NCI-H1048 (cell line): ENCODE measurements at places on chromosomes 12 and 14.

- DNase-seq, result no peak
Measured at GRCh38 chr14:94977016-94977415, 180.3 kb downstream of the DICER1 start.

- no peak for DNase-seq
Measured at GRCh38 chr12:32617534-32617933, 61.6 kb upstream of the DNM1L start.

GRCh38 chr12:48183091-48183875, at the start of gene CCDC184:
CCDC184 (plus strand) TSS chr12:48183644; CDS start chr12:48184123, 479 bp downstream.
- DNase-seq, result peak; percentile 9

DNA sequence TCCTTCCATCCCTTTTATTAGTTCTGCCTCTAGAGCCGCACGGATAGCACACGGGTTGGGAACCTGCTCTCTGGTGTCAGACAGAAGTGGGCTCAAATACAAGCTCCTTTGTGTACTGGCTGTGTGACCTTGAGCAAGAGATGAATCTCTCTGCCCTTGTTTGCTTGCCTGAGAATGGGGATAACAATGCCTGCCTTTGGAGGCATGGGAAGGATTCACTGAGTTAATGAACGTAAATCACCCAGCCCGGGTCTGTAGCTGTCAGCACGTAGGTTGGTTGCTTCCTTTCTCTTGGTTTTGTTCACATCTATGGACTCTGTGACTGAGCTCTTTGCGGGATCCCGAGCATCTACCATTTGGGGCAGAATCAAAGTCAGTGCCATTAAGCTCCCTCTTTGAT, 79.3 kb upstream of the NRXN3 start:
- no peak for DNase-seq

- no peak for DNase-seq
Measured at GRCh38 chr14:96129128-96129736, 75.4 kb upstream of the BDKRB2 start.

DNA sequence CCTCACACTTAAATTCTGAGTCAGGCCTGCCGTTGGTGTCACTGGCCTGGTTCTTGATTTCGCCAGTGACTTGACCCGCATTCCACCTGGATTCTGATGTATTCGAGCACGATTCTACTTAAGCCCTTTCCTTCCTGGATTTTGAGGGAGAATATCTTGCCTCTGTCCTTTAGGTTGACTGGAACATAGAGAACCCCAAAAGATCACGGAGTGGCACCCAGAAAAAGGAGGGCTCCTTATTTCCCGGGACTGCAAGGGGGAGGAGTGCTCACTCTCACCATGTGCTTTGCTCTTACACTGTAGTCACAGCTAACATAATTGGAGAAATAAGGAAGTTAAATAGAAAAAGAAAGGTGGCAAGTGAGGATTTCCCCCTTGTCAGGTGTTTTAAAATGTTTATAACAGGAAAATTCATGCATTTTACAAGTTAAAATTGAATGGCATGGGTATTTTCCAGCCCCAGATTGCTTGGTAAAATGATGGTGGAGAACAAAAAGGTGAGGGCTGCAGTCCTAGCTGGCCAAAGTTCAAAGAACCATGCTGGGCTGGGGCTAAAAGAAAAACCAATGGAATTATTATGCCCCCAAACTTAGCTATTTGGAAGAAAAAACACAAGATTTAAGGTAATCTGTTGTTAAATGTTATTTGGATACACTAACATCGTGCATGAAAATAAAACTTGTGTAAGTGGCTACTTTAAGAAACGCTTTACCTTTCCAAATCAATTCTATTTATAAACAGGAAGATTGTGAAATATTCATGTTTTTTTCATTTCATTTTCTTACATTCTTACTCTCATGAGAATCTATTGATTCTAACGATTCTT, 8.9 kb downstream of the FOXA1 start:
- DNase-seq, result no peak

GRCh38 chr12:54007538-54008259, 1.1 kb upstream of the HOXC8 start:
- no peak for DNase-seq

DNA sequence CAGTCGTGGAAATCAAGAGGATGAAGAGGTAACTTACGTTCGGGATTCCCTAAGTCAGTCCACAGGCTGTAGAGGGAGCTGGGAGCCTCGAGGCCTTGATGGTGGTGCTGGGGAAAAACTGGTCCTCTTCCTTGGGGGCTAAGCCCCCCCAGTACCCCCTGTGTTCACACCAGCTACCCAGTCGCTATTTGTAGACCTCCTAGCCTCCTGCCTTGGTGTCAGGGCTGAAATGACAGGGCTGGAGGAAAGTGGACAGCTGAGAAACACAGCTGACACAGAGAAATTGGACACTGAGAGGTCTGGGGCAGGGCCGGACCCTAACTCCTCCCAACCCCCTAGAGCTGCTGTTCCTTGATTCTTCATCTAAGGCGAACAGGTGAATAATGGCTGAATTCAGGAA, at the start of gene STAC3:
STAC3 (minus strand) TSS at position 232 of the 400 bp plus-strand sequence. CDS start 1,551 bp downstream, outside the sequence.
- no peak for DNase-seq

GRCh38 chr12:8644345-8645248, 18.0 kb downstream of the MFAP5 start:
- no peak for DNase-seq

- DNase-seq, result no peak
Measured at GRCh38 chr14:33218026-33218425, 279.3 kb downstream of the NPAS3 start.

GRCh38 chr14:70722418-70722817, 80.7 kb downstream of the TTC9 start:
- no peak for DNase-seq

GRCh38 chr12:45670346-45671065, 59.0 kb upstream of the ARID2 start:
- no peak for DNase-seq

DNA sequence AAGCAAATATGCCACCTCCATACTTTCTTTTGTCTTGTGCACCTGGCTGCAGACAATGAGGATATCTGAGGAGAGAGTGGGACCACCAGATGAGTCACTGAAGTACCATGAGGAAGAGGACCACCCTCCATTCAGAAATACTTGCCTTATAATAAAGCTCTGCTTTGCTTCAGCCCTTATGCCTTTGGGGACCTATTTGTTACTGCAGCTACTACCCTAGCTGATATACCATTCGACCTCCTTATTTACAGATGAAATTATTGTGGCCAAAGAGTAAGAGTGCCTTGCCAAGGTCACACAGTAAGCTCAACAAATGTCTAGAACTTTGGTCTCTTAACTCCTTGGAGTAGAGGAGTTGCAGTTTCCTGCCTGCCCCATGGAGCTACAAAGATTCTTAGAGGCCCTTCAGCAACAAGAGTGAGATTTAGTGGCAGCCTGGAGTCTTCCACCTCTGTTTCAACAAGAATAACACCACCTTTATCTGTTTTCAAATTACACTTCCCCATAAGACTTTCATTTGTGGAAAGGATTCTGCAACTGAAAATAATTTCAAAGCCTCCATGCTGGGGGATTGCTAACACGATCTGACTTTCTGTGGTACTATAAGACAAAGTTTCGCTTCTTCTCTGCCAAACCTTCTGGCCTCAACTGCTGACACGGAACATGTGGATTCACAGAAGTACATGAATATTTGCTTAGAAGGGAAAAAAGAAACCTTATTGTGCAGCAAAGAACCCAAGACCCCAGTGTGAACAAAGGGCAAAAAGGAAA, 3.6 kb downstream of the CMKLR1 start:
- no peak for DNase-seq

- no peak for DNase-seq
Measured at GRCh38 chr14:68501614-68502052, 291.2 kb downstream of the ZFP36L1 start.

DNA sequence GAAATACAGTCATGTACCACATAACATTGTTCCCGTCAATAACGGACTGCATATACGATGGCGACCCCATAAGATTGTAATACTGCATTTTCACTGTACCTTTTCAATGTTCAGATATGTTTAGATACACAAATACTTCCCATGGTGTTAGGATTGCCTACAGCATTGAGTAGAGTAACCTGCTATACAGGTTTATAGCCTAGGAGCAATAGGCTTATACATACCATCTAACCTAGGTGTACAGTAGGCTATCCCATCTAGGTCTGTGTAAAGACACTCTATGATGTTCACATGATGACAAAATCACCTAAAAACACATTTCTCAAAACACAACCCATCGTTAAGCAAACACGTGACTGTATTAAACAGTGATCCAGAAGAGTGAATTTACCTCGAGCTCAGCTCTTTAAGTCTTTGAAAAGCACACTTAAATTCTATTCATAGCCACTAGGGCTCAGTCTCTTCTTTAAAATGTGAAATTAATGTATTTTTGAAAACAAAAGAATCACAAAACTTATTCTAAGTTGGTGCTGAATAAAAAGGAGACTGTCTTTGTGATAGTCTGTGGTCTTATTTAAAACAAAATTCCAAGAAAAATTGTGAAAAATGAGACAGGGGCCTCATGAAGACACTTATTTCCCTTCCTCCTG, 239.1 kb upstream of the ARID2 start:
- no peak for DNase-seq

DNA sequence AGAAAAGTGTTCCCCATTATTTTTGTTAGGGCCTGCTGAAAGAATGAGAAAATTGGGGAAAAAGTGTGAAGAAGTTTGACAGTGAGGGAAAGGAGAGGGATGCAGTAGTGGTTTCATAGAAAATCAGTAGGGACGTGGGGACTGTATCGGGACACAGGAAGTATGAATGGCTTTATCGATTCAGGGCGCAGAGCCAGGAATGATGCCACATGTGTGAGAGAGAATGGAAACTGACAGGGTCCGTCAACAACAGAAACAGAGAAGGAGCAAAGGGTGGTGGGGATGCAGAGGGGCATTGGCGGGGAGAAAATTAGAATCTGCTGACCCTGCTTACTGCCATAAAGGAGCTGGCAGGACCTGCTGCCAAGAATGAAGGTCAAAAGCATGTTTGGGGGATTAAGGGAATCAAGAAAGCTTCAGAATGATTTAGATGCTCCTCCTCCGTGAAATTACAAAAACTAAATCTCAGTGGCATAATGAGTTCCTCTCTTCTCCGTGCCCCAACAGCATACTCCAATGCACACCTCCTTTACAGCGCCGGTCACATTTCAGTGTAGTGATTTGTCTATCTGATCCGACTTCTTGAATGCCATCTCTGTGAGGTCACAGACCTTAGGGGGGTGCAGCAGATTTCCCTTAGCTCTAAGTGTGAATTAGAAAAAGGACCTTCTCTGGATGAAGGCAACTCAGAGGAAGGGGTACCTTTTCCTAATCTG, 92.6 kb downstream of the EMP1 start:
- no peak for DNase-seq

GRCh38 chr12:11653215-11653753, 3.8 kb downstream of the ETV6 start:
- DNase-seq, result no peak

DNA sequence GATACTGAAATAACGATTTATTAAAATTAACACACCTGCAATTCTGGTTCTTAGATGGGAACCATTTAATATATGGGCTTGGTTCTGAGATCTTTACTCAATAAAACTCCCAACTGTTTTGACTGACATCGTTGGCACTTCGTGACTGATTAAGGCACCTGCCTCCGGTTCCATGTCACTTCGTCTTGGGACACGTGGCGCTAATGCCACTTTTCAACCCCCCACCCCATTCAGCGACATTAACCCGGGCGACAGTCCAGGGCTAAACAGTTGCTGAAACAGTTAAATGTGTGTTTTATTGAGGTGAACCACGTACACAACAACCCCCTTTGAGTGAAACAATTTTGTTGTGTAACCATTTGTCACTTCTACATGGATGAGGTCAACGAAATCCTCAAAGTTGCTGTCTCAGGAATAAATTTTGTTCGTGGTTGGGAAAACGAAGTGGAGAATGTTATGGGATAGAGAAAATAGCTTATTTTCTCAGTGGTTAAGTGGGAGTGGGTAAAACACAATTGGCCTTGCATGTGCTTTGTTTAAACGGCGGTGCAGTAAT, 9.9 kb upstream of the SLC38A2 start:
- no peak for DNase-seq

DNA sequence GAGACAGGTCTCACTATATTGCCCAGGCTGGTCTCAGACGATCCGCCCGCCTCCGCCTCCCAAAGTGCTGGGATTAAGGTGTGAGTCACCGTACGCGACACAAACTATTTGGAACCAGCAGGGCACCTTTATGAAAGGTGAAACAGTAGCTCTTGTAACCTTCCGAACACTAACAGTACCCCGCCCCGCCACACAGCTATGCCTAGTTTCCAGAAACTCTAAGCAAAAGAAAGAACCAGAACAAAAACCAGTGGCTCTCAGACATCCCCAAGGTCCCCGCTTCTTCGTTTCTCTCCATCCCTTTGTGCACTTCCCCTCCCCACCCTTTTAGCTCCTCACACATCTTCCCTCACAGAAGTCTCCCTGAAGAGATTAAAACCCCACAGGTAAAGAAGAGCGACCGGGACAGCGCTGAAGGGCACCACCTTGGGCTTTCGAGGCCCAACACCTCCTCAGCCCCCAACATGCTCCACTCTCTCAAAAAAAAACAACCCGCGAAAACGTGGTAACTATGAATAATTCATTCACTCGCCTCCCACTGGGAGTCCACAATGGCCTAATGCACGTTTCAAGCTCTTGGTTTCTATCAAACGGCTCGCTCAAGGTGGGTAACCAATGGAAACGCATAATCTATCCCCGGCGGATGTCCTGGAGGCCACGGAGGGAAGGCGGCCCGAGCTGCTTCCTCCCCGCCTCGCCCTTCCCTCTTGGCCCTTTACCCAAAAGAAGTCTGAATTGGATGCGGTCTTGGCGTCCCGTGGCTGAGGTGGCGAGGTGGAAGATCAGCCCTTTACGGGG, 877 bp downstream of the BAG5 start:
- no peak for DNase-seq

DNA sequence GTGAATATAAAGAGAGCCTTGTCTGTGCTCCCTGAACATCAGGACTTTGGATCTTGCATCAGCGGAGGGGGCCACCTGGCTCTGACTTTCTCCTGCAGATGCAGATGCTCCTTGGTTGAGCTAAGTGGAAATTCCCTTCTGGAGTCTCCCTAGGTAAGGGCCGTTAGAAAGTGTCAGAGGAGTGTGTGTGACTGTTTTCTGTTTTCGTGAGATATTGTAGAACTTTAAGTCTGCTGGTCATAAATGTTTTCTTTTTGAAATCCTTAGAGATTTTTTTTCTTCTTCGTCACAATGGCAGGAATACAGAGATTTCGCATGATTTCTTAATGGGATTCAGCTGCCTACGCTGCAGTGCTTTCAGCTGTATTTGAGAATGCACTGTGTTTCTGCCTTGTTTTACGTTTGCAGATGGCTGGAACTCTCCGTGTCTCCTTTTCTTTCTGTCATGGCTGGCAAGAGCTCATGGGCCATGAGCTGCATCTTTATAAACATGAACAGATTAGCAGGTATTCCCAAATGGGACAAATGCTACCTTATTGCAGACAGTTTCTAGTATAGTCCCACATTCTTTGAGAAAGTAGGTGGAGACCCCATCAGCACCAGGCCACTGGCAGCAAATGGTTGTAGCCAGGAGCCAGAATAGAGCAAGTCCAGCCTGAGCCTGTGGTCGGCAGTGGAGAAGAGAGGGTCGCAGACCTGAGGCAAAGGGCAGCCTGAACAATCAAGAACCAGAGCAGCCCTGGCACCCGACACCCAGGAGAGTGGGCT, 76.2 kb upstream of the FRMD6 start:
- DNase-seq, result no peak
